ENCODE measurements at places on chromosomes 12 and 14.

- no peak for DNase-seq
Observed at GRCh38 chr14:33414041-33414440, 475.4 kb downstream of the NPAS3 start.

- no peak for DNase-seq
Observed at GRCh38 chr14:81353691-81354323, 46.3 kb downstream of the STON2 start.

DNA sequence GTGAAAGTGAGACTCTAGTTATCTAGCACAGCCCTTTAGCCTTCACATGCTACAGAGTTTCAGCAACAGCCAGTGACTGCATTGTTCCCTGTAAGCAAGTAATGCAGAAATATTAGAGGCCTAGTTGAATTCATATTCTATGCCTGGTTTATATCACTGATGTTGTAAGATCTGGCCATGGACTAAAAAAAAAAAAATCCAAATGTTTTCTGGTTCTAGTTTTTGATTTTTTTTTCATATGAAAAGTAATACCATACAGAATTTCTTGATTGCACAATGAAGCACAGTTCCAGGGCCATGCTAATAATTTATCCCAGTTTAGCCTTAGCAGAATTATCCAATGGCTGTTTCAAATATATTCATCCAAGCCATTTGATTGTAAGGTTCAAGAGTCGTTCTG, 341.5 kb upstream of the DDHD1 start:
- DNase-seq, result no peak

DNA sequence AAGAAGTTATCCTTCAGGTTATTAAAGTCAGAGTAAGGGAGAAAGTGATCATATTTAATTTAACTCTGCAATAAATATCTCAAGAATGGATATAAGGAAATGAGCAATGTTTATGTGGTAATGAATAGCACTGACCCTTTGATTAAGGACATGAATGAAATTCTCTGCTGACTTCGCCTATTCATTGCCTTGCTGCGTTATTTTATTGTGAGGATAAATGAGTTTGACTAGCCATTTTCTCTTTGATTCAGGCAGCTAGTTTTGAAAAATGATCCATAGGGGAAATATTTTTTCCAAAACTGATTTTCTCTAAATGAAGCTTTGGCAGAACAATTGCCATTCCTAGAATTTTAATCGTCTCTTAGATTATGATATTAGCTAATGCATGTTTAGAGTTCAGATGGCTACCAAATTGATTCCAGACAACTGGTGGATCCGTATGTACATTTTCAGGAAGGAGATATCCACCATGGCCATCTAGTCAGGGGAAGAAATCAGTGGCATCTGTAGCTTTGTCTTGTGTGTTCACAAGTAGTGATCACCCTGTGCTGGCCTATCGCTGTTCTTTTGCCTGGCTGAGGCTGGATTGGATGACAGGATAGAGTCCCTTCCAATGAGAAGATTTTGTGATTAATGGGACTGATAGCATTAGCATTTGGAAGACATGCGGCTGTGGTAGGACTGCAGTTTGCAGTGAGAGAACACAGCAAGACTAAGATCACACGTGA, 302.3 kb upstream of the RGS6 start:
- no peak for DNase-seq

DNA sequence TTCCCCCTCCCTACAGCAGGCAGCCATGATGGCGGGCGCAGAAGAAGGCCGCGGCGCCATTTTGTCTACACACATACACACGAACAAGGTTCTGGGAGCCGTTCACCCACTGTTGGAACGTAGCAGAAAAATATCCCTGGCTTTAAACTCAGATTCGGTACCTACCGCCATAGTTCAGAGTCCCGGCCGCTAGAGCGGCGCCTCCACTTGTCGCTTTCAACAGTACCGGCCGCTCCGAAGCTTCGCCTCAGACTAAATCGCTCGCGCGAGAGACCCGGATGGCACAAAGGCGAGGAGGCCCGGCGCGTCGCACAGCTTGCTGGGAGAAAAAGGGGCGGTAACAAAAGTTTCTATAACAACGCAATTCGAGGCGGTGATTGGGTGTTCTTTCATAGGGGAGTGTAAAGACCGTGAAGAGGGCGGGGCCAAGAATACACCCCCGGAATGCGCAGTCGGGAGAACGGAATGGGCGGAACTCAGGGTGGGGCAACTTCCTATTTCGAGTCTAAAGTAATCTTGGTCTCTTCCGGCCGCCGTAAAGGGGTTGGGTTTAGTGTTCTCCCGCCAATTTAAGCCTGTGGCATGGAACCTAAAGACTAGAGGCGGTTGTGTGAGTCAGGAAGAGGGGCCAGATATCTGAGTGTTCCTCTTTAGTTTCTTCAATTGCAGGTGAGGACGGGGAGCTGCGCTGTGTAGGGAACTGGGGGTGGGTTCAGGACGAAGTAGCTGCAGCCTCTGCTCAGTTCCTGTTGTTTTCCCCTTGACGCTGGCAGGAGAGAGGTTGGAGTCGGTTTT, at the start of the genes KNTC1 and RSRC2:
TSS of gene KNTC1 (plus strand) at position 567 of the 795 bp plus-strand sequence. CDS start 2,815 bp downstream, outside the sequence.
TSS of gene RSRC2 (minus strand) at position 254 of the 795 bp plus-strand sequence. CDS start at position 171, 83 bp downstream.
- DNase-seq, result peak; percentile 99

- peak; percentile 39 for DNase-seq
Observed at GRCh38 chr12:108052260-108052659, 76.8 kb upstream of the WSCD2 start.

DNA sequence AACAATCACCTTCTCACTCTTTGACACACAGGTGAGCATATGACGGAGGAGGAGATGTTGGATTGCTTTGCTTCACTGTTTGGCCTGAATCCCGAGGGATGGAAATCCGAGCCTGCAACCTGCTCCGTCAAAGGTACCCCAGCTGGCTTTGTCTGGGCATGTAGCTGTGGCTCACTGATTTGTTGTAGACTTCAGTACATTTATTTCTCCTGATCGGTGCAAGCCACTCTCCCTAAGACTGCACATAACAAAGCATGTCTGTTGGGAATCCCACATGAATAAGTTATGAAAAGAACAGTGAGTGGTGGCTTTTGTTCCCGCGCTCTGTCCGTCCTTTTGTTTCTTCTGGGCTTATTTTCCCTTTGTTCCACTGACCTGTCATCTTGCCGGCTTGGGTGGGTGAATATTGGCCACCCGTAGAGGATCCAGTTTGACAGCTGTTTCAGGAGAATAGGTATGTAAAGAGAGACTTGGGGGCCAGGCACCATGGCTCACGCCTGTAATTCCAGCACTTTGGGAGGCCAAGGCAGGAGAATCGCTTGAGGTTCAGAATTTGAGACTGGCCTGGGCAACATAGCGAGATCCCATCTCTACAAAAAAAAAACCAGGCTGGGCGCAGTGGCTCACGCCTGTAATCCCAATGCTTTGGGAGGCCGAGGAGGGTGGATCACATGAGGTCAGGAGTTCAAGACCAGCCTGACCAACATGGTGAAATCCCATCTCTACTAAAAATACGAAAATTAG, 20.0 kb upstream of the BCL7A start:
- DNase-seq, result no peak

DNA sequence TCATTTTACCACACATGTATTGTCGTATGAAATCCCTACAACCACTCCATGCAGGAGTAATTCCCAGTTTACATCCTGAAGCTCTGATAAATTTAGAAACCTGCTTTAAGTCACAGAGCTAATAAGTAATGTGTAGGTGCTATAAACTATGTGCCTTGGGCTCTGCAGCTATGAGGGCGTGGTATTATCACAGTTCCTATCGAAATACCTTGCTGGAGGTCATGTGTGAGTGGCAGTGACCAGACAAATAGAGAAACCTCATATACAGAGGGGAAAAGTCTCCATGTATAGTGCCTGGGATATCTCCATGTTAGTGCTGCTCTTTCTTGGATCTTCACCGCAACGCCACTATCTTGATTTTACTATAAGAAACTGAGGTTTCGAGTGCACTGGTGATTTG, 883 bp upstream of the TBC1D15 start:
- DNase-seq, result no peak

DNA sequence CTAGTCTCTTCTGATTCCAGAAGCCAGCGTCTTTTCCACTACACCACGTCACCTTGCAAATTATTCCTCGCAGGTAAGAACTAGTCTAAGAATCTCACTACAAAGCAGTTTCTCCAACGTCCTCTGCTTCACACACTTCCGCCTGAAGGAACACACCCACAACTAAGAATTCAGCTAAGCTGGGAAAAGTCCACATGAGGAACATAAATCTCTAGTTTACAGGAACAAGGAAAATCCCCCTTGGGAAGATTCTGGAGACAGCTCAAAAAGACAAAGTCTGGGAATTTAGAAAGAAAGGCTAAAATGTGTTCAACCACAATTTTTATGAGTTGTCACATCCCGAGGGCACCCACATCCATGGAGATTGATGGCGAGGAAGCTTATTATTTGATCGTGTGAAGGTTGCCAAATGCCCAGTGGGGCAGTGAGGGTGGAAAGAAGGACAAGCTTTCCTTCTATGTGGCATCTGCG, 780.2 kb upstream of the TBX3 start:
- no peak for DNase-seq

- DNase-seq, result no peak
Observed at GRCh38 chr14:95862243-95862642, 14.4 kb upstream of the TUNAR start.

- DNase-seq, result peak; percentile 5
Observed at GRCh38 chr14:32104803-32105202, 27.7 kb downstream of the ARHGAP5 start.

DNA sequence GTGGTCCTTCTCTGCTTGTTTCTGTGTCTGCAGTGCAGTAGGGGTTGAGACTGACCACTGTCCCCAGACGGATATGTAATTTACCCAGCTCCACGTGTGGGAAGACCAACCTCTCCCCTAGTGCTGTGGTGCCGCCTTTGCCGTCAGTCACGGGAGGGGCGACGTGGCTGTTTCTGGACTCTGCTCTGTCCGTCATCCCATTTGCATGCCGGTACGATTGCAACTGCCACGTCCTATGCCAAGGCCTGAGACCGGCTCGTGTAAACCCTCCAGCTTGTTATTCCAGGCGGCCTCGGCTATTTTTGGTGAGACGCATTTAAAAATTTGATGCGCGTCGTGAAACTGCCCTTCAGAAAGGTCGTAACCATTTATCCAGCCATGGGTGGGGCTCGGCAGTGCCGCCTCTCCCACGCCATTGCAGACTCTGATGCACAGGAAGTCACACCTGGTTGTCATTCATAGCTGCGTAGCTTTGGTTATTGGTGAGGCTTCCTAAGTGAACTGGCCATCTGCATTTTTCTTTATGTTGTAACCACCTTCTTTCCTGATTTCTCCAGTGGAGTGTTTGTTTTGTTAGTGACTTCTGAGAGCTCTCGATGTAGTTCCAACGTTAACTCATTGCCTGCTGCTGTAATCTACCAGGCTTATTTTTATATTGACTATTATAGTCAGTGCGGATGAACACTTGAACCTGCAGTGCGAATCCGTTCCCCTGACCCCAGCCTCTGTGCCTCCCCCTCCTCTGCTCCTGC, 75.1 kb downstream of the ADGRD1 start:
- DNase-seq, result no peak

GRCh38 chr12:62618319-62618718, 151.7 kb downstream of the MON2 start:
- DNase-seq, result no peak

DNA sequence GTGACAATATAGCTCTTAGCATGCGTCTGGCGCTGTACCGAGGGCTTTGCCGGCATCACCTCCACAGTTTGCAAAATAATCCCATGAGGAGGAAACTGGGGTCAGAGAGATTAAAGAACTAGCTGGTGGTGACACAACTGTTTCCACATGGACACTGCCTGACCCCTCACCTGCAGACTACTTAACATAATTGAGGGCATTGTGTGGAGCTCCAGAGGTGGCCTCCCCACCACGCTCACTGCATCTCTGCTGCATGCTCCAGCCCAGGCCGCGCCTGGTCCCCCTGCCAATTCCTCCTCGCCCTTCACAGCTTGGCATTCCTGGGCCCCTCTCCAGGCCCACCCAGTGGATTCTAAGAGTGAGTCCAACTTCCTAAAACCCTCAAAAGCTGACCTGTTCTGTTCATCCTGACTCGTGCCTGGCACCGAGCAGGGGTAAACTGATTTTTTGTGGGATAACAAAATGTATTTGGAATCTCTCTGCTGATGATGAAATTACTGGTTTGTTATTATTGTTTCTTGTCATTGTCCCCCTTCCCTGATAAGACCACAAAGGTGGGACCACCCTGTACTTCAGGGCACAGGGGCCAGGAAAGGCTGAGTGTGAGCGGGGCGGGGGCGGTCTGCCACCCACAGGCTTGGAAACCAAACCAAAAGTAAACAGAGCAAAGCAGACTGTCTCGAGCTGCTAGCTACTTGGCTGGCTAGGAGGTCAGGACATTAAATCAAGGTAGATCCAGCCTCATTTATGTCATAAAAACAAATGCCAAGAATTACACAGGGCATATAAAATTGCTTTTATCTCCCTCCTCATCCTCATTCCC, 40.6 kb downstream of the CHGA start:
- no peak for DNase-seq

GRCh38 chr14:102046337-102047278, 40.2 kb downstream of the HSP90AA1 start:
- DNase-seq, result no peak

DNA sequence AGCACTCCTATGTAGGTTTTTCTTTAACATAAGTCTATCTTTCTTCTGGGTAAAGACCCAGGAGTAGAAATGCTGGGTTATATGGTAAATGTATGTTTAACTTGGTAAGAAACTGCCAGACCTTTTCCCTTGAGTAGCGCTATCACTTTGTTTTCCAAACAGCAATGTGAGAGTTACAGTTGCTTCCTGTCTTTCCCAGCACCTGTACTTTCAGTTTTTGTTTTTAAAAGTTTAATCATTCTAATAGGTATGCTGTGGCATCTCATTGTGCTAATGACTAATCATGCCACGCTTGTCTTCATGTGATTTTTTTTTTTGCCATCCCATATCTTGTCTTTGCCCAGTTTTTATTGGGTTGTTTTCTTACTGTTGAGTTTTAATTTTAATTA, 28.1 kb downstream of the GIT2 start:
- peak; percentile 34 for DNase-seq

Measured in natural killer cell (primary cell).